NCI-H1105 treated with DMSO at 0.1 percent for 48 hours (cell line): ENCODE measurements at places on chromosomes 16 and 17.

- no peak for DNase-seq
Observed at GRCh38 chr17:6643451-6644125, 2.7 kb downstream of the TXNDC17 start.

GRCh38 chr16:69165584-69165983, 21.4 kb upstream of the SNTB2 start:
- DNase-seq: no peak

DNA sequence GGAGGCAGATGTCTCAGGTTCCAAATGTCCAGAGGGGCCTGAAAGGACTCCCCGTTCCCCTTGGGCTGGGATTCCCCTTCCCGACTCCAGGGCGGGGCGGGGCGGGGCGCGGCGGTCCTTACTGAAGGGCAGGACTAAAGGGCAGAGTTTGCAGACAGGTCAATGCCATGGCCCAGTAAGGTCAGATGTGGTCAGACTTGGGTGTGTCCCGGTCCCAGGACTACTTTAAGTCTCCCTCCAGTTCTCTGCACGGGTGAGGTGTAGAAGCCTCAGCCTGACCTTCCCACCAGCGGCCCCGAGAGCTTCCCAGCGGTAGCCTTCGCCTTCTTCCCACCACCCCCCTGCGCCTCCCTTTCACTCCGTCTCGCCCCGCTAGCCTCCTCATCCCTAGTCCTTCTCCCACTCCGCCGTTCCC, 532 bp downstream of the KDM6B start:
- no peak for DNase-seq

- no peak for DNase-seq
Observed at GRCh38 chr16:85145734-85146531, 33.7 kb upstream of the CIBAR2 start.

DNA sequence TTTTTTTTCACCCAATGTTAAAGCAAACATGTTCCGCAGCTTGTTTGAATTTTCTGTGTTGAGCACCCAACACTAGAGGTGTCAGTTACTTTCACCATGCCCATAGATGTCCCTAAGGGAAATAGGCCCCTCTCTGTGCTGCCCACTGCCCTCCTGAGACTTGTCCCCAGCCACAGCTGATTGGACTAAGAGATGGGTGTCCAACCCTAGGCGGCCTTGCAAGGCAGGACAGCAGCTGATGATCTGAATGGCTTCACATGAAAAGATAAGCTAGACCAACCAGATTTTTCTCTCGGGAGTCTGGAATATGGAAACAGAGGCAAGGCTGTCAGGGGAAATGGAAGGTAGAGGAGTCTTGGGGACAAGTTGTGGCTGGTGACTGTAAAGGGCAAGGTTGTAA, 6.1 kb upstream of the CALB2 start:
- no peak for DNase-seq

GRCh38 chr17:48487221-48487620, 43.6 kb downstream of the HOXB1 start:
- DNase-seq: no peak

DNA sequence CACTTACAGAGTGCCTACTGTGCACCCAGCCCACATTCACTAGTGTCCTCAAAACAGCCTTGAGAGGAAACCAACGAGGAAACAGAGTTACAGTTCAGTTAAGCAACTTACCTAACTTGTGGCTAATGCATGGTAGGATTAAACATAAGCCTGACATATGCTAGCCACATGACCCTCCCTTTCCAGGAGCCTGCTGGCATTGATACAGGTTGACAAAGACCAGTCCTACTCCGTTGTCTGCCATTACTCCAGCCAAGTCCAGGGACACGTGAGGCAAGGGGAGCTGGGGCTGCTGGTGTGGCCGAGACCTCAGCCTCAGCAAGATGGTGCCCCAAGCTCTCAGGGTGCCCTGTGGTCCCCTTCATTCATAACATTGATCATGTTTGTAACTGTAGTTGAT, 37.9 kb downstream of the SNX20 start:
- no peak for DNase-seq

DNA sequence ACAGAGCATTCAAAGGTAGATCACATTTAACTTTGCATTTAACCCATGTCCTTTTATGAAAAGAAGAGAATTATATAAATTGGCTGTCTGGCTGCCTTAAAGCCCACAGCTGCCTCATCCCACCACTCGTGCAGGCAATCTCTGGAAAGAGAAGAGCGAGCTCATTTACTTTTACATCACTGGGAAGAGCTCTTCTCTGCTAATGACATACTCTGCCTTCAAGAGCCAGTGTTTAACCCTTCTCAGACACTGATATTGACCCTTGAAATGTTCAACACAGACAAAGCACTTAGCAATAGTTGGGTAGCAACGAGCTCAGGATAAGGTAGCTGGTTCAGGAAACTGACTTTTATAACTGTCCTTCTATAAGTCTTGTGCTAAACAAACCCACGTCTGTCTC, 6.8 kb downstream of the KRT38 start:
- DNase-seq: peak; percentile 14

GRCh38 chr17:20271011-20271610, 196.2 kb downstream of the LGALS9B start:
- no peak for DNase-seq

DNA sequence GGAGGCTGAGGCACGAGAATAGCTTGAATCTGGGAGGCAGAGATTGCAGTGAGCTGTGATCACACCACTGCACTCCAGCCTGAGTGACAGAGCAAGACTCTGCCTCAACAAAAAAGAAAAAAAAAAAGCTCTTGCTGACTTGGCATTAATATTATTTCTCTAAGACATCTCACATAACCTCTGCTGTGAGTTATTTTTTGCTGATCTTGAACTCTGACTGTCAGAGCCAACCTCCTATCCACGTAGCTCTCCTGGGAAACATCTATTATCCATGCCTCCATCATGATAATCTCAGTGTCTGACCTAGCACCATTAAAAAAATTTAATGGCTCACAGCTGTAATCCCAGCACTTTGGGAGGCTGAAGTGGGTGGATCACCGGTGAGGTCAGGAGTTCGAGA, 12.7 kb upstream of the ULK2 start:
- DNase-seq: no peak

DNA sequence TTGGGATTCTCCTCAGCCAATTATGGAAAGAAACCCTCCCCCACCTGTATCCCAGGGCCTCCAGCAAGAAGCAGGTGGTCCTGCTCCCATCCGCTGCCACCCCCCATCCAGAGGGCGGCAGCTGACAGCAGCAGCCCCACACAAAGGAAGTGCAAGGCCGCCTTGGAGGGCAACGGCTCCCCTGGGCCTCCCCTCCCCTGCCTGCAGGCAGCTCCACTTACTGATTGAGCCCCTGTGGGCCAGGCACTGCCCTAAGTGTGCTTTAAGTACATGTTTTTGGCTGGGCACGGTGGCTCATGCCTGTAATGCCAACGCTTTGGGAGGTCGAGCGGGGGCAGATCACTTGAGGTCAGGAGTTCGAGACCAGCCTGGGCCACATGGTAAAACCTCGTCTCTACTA, 257.6 kb downstream of the PARN start:
- DNase-seq: no peak

DNA sequence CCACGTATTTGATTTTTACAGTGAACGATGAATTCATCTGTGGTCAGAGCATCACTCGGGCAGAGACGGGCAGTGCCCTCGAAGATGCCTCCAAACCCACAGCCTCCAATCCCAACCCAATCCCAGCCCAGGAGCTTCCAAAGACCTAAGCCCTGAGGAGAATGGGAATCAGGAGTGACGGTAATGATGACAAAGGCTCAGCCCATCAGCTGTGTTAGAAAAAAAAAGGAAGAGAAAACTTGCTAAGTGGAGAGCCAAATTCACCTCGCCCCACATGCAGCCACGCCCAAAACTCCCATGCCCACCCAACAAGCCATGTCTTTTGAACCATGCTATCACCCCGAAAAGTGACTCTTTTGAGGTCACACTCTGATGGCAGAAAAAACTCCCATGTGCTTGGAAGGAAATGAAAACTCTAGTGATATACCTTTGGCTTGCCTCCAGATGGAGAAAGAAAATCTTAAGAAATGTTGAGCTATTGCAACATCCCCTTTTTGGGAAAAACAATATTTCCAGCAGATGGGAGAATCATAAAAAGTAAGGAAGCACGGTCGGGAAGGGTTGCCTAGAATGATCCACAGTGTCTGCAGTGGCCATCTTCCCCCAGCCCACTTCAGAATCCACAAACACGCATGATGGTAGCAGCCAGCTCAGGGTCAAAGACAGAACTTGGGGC, 37.7 kb downstream of the XYLT1 start:
- DNase-seq: no peak

DNA sequence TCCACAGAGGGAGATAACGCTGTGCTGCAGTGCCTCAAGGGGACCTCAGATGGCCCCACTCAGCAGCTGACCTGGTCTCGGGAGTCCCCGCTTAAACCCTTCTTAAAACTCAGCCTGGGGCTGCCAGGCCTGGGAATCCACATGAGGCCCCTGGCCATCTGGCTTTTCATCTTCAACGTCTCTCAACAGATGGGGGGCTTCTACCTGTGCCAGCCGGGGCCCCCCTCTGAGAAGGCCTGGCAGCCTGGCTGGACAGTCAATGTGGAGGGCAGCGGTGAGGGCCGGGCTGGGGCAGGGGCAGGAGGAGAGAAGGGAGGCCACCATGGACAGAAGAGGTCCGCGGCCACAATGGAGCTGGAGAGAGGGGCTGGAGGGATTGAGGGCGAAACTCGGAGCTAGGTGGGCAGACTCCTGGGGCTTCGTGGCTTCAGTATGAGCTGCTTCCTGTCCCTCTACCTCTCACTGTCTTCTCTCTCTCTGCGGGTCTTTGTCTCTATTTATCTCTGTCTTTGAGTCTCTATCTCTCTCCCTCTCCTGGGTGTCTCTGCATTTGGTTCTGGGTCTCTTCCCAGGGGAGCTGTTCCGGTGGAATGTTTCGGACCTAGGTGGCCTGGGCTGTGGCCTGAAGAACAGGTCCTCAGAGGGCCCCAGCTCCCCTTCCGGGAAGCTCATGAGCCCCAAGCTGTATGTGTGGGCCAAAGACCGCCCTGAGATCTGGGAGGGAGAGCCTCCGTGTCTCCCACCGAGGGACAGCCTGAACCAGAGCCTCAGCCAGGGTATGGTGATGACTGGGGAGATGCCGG, 769 bp downstream of the CD19 start:
- DNase-seq: no peak

DNA sequence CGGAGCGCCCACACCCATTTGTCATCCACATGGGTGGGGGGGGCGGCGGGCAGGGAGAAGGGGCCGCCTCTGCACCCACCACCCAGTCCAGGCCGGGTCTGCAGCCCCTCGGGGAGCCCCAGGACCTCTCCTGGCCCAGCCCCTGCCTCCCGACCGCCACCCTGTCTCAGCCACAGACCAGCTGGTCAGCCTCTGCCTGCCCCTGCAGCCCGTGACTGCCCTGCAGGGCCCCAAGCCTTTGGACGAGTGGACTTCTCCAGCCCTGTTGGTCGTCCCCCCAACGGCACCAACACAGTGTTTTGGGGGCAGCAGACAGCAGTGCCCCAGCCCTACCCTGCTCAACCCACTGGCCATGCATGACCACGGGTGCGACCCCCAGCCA, 1.2 kb downstream of the PRR35 start:
- DNase-seq: no peak

DNA sequence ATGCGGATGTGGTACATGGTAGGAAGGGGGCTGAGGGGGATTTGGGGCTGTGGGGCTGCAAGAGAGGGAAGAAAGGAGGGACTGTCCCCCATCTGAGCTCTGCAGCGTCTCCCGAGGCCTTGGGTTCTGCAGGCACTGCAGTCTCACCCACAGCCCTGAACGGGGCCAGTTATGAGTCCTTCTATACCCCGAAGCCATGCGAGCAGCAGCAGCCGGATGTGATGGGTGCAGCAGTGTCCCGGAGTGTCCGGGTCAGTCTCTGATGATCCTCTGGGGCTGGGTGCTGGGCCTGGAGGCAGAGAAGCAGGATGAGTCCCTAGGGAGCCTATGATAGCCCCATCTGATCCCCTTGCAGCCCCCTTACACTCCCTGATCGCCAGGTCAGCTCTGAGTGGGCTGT, 41.5 kb downstream of the CPNE2 start:
- no peak for DNase-seq

- DNase-seq: no peak
Observed at GRCh38 chr17:38476549-38476948, 48.3 kb downstream of the ARHGAP23 start.

DNA sequence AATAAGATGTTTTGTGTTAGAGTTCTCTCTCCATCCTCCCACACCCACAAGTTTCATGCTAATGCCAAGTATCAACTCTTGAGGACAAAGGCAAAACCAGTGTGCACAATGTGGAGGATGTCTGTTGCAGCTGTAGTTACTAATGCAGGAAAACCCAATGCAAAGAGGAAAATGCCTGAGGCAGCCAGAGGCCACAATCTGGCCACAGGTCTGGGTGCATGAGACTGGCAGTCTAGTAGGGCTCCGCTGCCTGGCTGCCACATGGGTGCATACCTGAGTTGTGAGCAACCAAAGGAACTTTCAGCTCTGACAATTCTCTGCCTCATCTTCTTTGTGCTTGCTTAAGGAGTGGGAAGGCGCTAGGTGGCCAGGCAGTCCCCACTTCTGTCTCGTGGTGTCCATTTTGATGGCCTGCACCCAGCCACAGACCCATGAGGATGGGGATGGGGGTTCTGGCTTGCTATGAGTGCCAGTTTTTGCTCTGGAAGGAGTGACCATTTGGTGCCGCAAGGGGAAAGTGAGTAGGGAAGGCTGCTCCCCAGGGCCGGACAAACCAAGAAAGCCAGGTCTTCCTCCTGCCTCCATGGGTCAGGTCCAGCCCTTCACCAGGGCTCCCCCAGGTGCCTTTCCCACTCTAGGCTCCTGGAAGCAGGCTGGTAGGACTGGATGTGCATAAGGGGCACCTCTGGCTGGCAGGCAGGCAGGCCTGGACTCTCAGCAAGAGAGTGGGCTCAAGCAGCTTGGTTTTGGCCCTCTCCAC, 4.2 kb upstream of the GFOD2 start:
- DNase-seq: no peak

- no peak for DNase-seq
Observed at GRCh38 chr17:73559532-73559931, 84.7 kb downstream of the SDK2 start.

- DNase-seq: no peak
Observed at GRCh38 chr16:73032541-73033270, 15.2 kb downstream of the ZFHX3 start.

- DNase-seq: no peak
Observed at GRCh38 chr16:2282866-2283555, 15.1 kb upstream of the RNPS1 start.

GRCh38 chr16:86294535-86295196, 215.7 kb upstream of the FOXF1 start:
- no peak for DNase-seq

DNA sequence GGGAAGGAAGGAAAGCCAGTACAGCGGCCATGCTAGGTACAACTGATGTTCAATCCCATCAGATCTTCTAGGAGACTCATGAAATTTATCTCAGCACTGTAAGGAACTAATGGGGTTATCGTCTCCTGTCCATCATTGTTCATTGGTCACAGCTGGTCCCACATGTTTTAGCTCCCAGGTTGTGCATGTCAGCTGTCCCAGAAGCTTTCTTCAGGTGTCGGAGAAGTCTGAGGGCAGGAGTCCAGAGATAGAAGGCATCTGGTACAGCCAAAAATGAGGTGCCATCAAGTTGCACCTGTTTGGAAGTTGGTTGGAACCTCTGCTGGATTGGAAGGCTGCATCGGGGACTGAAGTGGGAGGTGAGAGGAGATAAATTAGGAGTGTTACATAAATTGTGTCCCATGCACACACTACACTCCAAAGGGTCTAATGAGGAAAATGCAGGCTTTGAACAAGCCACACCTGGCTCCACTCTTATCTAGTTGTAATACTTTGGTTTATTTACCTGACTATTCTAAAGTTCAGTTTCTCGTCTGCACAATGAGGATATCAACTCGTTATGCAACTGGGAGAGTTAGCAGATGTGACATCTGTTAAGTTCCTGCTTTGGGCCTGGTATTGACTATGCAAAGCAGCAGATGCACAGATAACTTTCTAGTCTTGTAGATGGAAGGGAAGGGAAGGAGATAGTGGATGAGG, 62.9 kb downstream of the MAP2K6 start:
- no peak for DNase-seq
